Esophagus squamous epithelium (tissue), 5 donors: ENCODE measurements at places on chromosomes 2 and 18.

- DNase-seq: no peak
Observed at GRCh38 chr2:179251870-179252269, 12.8 kb downstream of the SESTD1 start.

DNA sequence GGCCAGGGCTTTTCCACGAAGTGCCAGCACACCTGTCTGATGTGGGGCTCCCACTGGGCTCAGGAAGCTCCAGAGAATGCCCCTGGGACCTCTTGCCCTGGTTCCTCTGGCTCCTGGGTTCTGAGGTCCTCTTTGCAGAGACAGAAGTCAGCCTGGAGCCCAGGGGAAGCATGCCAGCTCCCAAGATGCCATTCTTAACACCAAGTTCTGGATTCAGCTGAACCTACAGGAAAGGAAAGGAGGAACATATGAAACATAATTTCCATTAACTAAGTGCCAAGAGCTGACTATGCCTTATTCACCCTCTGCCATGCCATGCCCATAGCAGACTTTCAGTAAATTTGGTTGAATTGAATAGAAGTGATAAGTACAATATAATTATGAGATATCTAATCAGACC is 21.9 kb downstream of the FAM124B start:
- DNase-seq: no peak

GRCh38 chr2:237491515-237492118 is 4.6 kb downstream of the MLPH start:
- no peak for DNase-seq

GRCh38 chr18:69845593-69846506 is 101.8 kb downstream of the CD226 start:
- no peak for DNase-seq

DNA sequence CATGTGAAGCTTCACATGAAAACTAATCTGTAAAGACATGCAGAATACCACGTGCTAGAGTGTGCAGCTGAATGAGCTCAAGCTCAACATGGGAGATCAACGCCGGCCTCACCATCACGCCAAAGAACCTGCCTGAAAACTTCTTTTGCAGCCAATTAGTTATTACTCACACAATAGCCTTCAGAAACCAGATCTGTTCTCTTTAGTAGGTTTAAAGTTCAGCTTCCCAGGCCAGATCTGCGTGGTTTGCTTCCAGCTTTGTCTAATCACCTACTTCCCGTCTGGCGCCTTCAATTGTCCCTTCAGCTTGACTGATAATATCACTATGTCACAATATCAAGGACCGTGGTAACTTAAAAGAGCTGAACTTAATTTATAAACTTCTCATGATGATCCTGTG is 68.0 kb upstream of the ZNF236 start:
- DNase-seq: no peak

DNA sequence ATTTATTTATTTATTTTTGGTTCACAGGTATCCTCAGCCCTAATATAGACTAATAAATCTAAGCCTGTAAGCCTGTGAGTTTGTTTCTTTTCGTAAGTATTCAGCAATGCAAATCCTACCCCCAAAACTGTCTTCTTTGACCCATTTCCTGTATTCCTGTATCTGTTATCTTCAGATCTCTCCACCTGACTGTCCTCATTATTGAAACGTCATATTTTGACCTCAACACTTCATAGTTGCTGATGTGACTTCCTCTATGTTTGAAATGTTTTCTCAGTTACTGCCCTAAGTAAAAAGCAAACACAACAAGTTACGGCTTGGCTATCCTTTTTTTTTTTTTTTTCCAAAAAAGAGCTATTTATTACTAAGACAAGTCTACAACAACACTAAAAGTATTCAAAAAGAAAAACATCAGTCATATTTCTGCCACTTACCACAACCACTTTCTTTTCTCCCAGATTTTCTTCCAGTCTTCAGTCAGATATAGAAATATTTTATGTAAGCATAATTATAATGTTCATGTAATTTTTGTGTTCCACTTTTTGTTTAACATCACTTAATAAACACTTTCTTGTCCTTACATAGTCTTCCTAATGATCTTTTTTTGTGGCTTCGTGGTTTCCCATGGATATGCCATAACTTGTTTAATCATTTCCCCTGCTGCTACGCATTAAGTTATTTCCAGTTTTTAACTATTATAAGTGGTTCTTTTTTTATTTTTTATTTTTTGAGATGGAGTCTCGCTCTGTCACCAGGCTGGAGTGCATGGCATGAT is 45.0 kb upstream of the EML4 start:
- no peak for DNase-seq

DNA sequence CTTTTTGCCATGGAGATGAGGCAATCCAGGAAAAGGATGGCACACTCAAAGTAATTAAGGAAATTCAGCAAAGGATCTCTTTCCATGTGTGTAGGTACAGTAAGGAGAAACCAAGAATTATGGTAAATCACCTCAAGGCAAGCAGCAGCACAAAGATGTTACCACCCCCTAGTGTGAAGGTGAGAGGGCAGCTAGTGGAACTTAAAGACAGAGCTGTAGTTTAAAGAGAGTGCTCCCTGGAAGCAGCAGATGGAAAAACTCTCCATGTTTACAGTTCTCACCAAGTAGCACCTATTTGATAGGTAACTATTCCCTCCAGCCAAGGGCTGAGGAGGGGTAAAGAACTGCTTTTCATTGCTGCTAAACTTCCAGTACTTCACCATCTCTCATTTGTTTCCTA is 860.4 kb upstream of the CRIM1 start:
- DNase-seq: no peak

DNA sequence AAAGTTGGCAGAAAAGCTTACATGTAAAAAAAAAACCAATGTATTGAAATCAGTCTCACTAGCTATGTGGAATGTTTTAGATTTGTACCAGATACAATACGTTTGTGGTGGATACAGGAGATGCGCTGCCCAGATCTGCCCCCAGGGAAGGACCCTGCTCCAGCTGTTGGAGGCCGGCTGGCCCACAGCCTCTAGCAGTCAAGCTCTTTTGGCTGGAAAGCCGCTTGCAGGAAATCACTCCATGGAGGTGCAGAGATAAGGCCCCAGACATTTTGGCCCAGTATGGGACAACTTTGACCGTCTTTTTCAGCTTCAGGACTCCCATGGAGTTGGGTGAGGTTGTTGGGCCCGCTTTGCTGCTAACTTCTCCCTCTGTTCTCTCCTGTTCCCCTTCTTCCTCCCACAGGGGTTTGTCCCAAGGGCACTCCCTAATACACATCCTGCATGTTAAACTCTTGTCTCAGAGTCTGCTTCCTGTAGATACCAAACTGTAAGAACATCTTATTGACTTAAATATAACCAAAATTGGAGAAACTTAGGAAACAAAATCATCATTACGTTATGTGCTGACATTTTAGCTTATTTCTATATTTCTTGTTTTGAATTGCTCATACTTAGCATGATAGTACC is 1.7 kb upstream of the QPCT start:
- no peak for DNase-seq

DNA sequence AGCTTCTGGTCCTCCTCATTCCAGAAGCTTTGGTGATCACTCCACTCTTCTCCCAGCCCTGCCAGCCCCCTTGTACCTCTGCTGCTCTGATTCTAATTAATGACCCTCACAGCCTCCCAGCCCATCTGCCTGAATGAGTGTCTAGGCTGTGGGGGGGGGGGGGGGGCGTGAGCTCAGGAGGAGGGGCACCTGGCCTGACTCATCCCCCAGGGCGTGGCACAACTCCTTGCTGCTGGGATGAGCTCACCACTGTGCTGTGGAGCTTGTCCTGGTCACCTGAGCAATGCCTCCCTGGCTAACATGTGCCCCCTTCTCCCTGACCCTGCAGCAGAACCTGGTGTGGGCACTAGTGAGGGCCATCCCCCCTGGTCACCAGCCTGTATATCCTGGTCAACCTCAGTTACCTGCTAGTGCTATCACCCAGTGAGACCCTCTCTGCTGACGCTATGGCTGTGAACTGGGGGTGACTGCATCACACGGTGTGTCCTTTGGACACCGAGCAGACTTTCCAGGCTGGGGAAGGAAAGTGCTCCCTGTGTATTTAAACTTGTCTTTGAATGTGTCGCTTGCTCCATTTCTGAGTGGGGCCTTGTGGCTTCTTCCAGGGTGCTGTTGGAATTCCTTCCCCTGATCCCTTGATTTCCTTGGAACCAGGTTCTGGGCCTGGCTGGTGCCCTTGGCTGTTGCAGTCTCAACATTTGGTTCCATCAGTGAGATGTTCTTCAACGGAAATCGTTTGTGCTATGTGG is 41.5 kb upstream of the PUM2 start:
- DNase-seq: no peak

- no peak for DNase-seq
Observed at GRCh38 chr2:113755035-113755834, 1.2 kb downstream of the SLC35F5 start.

DNA sequence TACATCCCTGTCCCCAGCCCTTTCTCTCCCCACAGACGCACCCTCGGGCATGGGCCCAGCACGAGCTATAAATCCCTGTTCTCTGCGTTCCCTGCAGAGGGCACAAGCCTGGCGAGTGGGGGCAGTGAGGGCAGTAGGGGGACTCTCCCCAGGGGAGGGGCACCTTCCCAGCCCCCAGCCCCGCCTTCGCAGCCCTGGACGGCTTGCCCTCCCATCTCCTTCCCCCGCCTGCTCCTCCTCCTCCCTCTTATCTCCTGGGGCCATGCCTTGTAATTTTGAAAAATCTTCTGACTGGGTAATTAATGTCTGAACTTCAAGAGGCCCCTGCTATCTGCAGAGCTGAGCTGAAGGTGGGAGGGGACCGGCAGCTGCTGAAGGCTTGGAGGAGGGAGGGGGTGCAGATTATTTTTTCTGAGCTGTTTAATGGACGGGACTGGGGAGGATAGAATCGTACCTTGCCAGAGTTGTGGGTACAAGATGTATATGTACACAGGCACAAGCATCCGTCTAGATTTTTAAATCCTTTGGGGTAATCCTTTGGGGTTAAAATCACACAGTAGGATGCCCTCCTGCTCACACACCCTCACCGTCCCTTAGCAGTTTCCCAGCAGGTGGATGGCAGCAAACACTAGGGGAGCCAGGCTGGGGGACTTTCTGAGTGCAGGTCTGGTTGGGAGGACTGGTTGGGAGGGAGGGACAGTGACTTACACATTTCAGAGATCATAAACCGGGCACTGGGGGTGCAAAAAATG is 121.9 kb downstream of the SMAD7 start:
- DNase-seq: no peak

DNA sequence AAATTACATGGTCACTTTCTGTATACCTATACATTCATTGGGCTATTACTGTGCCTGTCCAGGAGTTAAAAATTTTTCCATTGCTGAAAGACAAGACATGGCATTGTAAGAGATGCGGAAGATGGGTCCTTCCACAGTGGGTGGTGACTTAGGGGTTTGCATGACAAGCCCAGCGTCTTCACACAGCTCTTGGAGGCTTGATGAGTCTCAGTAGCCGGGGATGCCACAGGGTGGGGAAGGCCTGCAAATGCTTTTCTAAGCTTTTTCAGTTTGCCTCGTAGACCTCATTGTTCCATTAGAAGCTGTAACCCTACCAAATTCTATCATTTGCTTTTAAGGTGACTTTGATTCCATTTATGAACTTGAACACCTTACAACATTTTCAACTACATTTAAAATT is 18.1 kb upstream of the MAPRE3 start:
- DNase-seq: no peak

GRCh38 chr2:31729442-31730092 is 148.8 kb upstream of the SRD5A2 start:
- DNase-seq: no peak
